ENCODE measurements at places on chromosomes 12 and 14.

GRCh38 chr12:45121224-45121623 lies 70.3 kb upstream of the DBX2 start:
- DNase-seq, result no peak

DNA sequence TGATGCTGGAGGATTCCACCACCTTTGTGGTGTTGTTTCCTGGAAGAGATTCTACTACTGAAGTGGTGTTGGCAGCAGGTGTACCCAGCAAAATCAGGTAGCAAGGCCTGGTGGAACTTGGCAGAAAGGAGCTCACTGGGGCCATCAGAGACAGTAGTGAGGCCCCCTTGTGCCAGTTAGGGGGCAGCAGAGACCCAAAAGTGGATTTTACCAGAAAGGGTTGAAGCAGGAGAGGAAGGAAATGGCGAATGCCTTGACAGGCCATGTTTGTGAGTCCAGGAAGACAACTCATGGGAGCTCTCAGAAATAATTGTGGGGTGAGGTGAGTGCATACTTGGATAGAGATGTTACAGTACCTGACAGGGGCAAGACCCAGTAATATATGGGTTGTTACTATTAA lies 137.7 kb upstream of the FGD4 start:
- DNase-seq, result no peak

GRCh38 chr14:86640288-86640687 lies 1110.3 kb downstream of the FLRT2 start:
- DNase-seq, result no peak

DNA sequence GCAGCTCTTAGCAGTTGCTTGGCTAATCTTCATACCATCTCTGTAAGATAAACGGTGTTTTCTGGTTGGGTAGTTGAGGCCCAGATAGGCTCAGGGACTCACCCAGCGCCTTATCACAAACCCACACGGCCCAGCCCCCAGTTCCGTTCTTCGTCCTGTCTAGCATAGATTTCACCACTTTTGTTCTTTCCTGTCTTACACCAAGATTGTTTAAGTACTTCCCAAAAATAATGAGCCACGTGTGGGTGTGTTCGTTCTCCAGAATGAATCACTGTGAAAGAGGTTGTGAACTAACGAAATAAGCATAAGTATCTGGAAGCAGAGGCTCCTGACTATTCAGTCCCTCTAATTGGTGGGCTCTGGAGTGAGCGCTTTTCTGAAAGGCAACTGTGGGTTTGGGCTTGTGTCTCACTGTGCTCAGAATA lies 21.4 kb downstream of the ACVR1B start:
- DNase-seq, result peak; percentile 12

DNA sequence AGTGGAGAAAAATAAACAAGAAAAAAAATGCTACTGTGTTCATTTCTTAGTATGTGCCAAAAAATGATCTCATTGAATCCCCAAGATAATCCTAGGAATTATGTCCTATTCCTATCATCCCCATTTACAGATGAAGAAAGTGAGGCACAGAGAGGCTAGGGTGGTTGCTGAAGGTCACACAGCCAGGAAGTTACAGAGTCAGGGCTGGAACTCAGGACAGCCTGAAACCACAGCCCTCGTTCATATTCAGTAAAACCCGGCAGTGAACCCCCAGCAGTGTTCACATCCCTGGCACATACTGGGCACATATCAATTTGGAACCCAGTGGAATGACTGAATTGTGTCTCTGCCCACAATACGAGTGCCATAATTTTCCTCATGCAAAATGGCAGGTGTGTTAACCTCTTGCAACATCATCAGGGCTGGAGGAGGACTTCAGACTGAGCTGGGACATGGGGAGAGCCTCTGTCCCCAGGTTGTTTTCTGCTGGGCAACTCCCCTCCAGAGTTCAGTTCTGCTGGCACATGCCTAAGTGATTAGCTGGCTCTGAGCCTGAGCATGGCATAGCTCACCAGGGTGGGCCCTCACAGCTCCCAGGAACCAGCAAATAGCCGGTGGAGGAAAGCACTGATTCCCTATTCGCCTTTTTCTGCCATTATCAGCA lies 2.0 kb upstream of the PPP1CC start:
- DNase-seq, result no peak

DNA sequence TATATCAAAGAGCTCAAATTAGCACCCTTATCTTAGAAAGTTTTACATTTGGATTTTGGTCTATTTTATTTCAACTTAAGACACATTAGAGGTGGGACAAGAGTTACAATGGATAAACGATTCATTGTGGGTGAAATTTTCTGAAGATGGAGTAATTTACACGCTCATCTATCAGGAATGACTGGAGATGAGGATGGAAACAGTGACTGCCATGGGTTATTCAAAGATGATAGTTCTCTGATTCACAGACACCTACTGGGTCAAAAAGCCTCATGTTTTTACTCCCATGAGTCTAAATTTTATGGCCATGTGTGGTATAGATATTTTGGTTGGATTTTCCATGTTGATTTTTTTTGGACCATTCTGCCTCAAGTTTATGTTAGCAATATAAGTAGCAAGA lies 22.1 kb downstream of the SAMD4A start:
- DNase-seq, result no peak

- no peak for DNase-seq
Measured at GRCh38 chr12:45637242-45637641, 92.3 kb upstream of the ARID2 start.

GRCh38 chr14:82641050-82641540 lies 1107.4 kb upstream of the SEL1L start:
- DNase-seq, result no peak

- DNase-seq, result no peak
Measured at GRCh38 chr12:120013659-120014380, 24.8 kb downstream of the BICDL1 start.

- DNase-seq, result no peak
Measured at GRCh38 chr12:89756585-89757398, 48.2 kb upstream of the ATP2B1 start.

GRCh38 chr14:95156161-95157047 lies 925 bp downstream of the DICER1 start:
- DNase-seq, result no peak

- no peak for DNase-seq
Measured at GRCh38 chr14:68723808-68724268, 69.0 kb downstream of the ZFP36L1 start.

GRCh38 chr14:70014406-70015095 lies 135.3 kb downstream of the SMOC1 start:
- DNase-seq, result no peak

- DNase-seq, result no peak
Measured at GRCh38 chr14:51677266-51677665, 25.6 kb downstream of the FRMD6 start.

- DNase-seq, result no peak
Measured at GRCh38 chr14:68931063-68931462, 48.0 kb downstream of the ACTN1 start.

DNA sequence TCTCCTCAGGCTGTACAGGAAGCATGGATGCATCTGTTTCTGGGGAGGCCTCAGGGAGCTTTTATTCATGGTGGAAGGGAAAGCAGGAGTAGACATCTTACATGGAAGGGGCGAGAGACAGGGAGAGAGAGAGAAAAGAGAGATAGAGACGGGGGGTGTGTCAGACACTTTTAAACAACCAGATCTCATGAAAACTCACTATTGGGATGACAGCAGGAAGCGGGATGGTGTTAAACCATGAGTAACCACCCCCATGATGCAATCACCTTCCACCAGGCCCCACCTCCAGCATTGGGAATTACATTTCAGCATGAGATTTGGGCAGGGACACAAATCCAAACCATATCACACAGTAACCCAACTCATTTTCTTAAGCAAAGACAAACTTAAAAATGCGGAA lies 110.0 kb upstream of the EEA1 start:
- no peak for DNase-seq

- DNase-seq, result no peak
Measured at GRCh38 chr12:114676142-114676741, 7.7 kb downstream of the TBX3 start.
